ENCODE measurements at places on chromosomes 2 and 18. TPM values are rescaled to one million over a fixed set of nuclear protein-coding genes. Genes with fewer than 3 reads are reported as not detected.

The IL18RAP gene
- total RNA-seq = 0.90 TPM

- no peak for DNase-seq
Observed at GRCh38 chr18:46672062-46672970, 15.3 kb upstream of the LOXHD1 start.

DNA sequence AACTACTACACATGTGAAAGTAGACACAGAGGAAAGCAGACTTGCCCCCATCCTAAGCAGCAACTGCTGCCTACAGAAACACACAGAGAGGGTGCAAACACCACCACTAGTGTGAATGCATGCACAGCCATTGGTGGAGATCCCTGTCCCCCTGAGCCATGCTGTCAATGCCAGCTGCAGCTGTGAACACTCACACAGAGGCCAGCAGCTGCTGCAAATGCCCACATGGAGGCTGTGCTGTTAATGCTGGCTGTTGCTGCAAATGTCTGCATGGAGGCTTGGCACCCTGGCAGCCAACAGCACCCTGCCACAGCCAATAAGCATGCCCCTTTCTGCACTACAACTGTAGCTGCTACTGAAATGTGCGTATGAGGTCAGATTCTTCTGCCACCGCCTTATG lies 355.0 kb downstream of the LNPK start:
- DNase-seq = no peak

The ACMSD gene
- total RNA-seq = not detected

- no peak for DNase-seq
Observed at GRCh38 chr2:96940980-96941775, 45.2 kb downstream of the FAM178B start.

DNA sequence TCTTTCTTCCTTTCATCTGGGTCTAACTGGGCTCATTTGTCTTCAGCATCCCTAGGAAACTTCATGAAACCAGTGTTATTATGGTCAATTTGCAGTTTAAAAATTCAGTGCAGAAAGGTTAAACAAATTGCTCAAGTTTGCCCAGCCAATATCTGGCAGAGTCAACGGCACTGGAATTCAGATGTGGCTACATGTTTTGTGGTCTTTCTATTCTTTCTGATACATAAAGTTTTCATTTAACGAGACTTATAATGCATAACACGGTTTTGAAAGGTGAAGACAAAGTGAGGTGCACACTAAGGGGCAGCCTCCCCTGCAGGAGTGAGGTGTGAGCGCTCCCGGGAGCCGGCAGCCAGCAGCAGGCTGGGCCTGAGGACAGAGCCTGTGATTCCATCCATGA lies 164.6 kb downstream of the RTP5 start:
- DNase-seq = no peak

GRCh38 chr2:24241528-24241927 lies 66.7 kb downstream of the FAM228A start:
- DNase-seq = no peak

The TRIM43B gene
- not detected for total RNA-seq

DNA sequence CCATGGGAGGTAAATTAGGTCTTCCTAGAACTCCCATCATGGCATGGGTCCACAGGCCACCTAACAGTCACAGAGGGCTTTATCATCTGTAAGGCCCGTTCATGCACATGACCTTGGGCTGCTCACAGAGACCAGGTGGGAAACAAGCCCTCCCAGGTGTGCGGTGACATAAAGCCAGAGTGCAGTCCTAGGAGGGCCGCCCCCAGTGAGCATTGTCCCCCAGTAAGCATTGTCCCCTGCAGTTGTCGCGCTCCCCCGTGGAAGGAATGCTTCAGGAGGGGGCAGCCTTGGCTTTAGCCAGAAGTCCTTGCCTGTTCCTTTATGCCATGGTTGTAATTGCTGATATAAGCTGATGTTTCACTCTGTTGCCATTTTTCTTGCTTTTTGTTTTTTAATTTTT lies 41.7 kb upstream of the LYPD6B start:
- no peak for DNase-seq

- no peak for DNase-seq
Observed at GRCh38 chr18:78640246-78640995, 339.2 kb upstream of the SALL3 start.

- peak; percentile 76 for DNase-seq
Observed at GRCh38 chr2:46299365-46300263, 2.4 kb downstream of the EPAS1 start.

The CHN1 gene
- 2.1 TPM for total RNA-seq

- DNase-seq = no peak
Observed at GRCh38 chr2:128325611-128326181, 7.0 kb upstream of the HS6ST1 start.

DNA sequence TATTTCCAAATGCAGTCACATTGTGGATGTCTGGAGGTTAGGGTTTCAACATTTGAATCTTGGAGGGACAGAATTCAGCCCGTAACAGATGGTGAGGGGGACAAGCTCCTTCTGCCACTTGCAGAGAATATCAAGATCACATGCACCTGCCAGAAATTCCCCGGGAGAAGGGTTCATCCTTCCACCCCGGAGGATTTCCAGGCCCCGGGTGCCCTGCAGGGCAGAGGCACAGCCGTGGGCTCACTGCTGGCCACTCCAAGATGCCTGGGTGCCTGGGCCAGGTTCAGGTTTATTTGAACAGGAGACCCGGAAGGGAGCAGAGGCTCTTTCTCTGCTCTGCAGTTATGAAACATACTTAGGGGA lies 38.2 kb upstream of the MGAT4A start:
- no peak for DNase-seq

- DNase-seq = no peak
Observed at GRCh38 chr2:159399716-159400415, 113.4 kb upstream of the WDSUB1 start.

The CD207 gene
- total RNA-seq = not detected

GRCh38 chr2:31909661-31910060 lies 101.1 kb downstream of the MEMO1 start:
- no peak for DNase-seq

DNA sequence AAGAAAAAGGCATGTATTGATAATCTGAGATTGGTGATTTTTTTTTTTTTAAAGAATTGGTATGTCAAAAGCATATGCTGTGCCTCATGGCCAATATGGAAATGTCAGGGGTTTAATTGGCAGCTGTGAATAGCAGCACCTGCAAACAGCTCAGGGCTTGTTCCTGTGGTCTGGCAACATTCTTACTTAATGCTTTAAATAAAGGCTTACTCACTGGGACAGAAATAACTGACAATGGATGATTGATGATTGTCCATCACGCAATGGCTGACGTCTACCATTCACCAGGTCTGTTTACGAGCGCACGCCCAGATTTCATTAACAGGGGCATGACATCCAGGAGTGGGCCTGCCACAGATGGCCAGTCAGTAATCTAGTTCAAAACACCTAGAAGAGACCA lies 66.7 kb downstream of the ETAA1 start:
- DNase-seq = no peak

GRCh38 chr18:29626094-29626493 lies 1416.4 kb downstream of the DSC3 start:
- DNase-seq = no peak

GRCh38 chr2:79375817-79376216 lies 137.0 kb upstream of the CTNNA2 start:
- DNase-seq = no peak

The KYNU gene
- 1.7 TPM for total RNA-seq

GRCh38 chr2:3505771-3506170 lies 13.6 kb downstream of the ADI1 start:
- peak; percentile 70 for DNase-seq

DNA sequence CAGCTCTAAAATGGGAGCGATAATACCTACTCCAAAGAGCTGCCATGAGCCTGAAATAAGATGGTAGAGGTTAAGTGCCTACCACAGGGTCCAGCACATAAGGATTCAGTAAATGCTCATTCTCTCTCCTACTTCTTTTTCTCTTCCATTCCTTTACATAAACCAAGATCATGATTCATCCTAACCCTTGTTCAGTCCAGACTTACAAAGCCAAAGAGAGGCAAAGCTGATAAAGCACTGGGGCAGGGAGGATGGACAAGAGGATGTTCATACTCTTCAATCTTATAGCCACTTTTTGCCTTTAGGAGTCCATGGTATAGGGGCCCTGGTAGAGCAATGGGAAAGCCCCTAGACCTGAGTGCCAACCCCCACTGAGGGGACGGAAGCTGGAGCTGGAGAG lies 75.6 kb upstream of the PKDCC start:
- no peak for DNase-seq

DNA sequence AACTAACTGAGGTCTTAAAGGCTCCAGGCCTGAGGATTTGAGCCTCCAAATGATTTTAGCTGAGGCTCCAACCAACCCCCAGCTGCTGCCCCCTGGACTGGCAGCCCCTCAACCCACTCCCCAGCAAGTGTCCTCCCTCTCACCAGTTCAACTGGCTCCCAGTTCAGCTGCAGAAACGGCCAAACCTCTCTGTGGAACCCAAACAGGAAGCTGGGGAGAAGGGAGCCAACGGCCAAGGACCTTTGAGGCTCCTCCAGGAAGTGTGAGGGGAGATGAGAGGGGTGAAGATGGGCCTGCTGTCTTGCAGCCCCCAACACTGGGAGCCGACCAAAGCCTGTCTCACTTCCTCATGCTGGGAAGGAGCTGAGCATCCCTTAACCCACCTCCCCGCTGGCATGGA lies 24.9 kb downstream of the ZFP36L2 start:
- DNase-seq = no peak

DNA sequence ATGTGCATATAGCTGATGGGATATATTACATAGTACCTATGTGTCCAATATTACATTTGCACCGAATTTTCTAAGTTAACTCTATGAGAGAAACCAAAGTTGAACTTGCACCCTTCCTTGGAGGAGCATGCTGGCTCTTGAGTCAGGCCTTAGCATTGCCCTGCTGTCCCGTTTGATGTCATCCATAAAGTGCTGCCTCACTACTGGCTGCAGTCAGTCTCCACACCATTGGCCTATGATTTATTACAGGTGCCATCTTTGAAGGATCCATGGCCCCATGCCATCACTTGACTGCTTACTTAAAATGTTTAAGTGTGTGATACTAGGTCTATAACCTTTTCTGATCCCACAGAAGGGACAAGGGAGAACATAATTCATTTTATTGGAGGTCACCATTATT lies 249.3 kb upstream of the RBBP8 start:
- no peak for DNase-seq

DNA sequence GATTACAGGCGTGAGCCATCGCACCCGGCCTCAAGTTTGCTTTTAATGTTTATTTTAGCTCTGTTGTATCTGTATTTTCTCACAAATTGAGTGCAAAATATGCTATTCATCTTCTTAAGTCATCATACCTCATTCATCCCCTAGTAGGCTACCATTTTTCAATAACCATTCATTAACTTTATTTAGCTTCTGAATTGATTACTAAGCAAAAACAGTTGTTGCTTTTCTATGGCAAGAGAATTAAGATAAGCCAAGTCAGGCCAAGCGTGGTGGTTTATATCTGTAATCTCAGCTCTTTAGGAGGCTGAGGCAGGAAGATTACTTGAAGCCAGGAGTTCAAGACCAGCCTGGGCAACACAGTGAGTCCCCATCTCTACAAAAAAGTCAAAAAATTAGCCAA lies 63.3 kb upstream of the CERS6 start:
- DNase-seq = no peak

DNA sequence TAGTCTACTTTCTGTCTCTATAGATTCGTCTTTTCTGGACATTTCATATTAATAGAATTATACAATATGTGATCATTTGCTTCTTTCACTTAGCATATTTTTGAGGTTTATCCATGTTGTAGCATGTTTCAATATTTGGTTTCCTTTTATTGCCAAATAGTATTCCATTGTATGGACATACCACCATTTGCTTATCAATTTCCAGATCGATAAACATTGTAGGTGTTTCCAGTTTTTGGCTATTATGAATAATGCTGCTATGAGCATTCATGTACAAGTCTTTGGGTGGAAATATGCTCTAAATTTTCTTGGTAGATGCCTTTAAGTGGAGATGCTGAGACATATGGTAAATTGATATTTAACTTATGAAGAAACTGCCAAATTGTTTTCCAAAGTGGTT lies 114.1 kb downstream of the RND3 start:
- DNase-seq = no peak

- DNase-seq = no peak
Observed at GRCh38 chr2:78814331-78814986, 211.0 kb upstream of the REG3G start.

DNA sequence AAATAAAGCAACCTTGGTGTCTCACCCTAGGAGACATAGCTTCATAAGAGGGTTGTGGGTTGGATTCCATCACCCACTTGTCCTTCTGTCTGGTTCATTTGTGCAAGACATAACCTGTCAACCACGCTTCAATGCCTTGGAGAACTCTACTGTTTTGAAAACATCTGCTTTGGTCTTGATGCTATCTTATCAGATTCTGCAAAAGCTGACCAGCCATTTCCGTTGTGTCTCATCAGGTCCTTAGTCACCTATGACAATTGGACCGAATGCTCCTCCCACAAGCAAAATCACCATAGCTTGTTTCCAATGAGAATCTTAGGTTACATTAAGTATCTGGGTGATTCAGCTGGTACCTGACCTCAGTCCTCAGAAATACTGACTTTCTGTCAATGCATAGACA lies 35.4 kb downstream of the STAT4 start:
- DNase-seq = no peak

DNA sequence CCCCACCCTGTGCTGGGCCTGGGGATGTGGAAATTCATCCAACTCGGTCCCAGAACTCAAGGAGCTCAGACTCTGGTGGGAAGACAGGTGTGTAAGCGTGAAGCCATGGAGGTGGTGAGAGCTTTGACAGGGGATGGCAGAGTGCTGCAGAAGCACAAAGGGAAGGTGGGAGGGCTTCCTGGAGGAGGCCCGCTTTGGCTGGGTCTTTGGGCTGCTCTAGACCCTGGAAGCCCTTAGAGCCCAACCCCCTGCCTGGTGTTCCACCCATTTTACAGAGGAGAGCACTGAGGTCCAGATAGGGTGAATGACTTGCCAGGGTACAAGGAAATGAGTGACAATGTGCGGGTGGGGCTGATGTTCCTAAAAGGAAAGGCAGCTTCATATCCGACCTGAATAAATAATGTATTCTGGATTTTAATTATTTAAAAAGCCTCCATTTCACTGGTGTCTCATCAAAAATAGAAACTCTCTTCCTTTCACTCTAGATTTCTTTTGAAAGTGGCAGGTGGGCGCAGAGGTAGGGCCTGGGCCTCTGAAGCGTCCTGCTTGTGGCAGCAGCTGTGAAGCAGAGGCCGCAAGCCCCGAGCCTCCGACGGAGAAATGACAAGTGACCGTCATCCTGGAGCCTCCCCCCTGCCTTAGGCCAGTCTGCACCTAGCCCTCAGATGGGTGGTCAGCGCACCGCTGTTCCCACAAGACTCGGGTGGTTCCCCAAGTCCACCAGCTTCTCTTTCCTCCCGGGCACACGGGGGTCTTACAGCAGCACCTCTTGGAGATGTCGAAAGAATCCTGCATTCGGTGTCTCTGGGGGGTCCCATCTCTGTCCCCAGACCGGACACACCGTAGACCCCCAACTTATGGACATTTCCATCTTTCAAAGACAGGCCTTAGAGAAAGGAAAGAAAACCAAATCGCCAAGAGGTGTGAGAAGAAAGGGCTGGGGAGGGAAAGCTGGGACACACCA lies 71.0 kb upstream of the TAF1B start:
- no peak for DNase-seq
